NT2/D1 (cell line): ENCODE measurements at places on chromosomes 3 and 15.

DNA sequence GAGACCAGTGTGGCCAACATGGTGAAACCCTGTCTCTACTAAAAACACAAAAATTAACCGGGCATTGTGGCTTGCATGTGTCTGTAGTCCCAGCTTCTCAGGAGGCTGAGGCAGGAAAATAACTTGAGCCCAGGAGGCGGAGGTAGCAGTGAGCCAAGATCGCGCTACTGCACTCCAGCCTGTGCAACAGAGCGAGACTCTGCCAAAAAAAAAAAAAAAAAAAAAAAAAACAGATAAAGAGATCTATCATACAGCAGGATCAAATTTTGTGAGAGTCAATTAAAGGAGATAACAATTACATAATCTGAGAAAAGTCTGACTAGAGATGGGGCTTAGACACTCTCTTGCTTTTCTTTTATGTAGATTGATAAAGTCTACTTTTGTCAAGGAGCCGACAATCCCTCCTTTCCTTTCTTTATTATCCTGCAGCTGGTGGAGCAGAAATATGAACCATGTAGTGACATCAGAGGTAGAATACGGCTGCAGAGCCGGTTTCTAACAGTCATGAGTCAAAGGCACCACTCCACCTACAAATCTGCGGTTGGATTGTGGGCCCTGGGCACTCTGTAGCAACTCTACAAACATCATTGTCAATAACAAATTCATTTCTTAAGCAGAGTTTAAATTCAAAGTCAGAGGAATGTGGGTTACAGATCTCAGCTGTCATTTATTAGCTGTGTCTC, 9.0 kb downstream of the C2CD4A start:
- DNase-seq, result no peak

GRCh38 chr3:143119009-143119914, at the start of gene CHST2:
TSS of gene CHST2 (plus strand) at chr3:143119771. CDS start at chr3:143120817, 1,046 bp downstream.
- DNase-seq, result peak; percentile 83

DNA sequence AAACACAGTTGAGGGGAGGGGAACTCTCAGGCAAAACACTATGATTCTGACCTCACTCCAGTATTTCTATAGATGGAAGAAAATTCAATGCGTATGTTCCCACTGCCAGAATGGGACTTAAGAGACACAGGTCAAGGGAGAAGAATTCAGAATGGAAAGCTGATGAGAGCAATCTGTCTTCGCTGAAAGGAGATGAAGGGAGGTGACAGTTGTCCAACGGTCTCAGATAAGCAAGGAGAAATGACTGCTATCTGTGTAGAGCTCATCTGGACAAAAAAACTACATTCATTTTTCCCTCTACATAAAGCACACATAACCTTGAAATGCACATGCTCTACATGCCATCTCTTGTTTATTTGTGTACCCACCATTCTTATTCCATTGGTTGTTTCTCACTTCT, 405.1 kb downstream of the LSAMP start:
- DNase-seq, result no peak

DNA sequence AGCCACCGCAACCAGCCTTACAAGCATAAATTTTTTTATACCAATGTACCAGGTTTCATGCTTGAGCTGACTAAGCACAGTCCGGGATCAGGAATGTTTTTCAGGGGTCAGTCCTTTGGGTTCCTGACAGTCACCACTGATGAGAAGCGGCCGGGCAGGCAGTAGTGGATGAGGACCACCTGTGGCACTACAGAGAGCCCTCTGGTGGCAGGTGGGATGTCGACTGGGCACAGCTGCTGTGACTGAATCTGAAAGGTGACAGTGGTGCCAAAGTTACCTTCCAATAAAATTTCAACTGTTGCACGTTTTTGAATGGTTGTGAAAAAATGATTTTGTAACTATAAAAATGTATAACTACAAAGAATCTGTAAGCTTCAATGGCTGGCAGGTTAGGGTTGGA, 34.0 kb downstream of the TPRA1 start:
- no peak for DNase-seq

DNA sequence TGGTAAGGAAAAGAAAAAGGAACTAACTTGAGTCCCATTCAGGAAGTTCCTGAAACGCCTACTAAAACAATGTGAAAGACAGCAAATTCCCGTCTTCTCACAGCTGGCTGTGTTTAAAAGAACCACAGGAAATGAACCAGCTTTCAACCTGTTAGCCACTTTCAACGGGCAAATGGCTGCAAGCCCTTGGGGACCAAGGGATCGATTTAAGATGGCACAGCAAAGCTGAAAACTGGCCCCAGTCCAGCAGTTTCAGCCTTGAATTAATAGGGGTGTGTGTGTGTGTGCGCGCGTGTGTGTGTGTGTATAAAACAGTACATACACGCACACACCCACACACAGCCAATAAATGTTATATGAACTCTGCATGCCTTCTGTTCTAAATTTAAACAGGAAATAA, 168.7 kb upstream of the TMCO5A start:
- no peak for DNase-seq

DNA sequence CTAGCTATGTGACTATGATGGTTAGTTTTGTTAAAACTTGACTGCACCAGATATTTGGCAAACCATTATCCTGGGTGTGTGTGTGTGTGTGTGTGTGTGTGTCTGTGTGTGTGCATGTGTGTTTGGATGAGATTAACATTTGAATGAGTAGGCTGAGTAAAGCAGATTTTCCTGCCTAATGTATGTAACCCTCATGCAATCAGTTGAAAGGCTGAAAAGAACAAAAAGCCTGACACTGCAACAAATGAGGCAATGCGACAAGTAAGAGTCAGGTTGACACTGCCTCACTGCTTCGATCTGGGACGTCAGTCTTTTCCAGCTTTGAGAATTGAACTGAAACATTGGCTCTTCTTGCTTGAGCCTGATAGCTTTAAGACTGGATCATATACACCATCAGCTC, 643.0 kb downstream of the NAALADL2 start:
- no peak for DNase-seq

DNA sequence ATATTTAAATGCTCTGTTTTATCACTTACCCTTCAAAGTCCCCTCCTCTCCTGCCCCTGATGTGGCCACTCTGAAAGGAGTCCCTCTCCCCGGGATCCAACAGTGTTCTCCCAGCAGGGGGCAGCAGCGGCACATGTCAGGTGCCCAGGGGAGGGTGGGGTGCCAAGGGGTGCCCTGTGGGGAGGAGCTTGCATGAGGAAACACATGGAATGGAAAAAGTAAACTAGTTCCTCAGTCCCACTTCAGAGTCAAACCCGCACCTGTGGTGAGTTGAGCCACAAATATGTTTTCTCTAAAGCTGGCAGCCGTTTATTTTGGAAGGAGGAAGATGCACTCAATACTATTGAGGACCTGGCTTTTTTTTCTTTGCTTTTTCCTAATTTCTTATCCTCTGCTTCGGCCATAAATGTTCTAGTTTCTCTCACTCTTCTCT, 30.1 kb upstream of the NRROS start:
- DNase-seq, result peak; percentile 77

GRCh38 chr15:45540531-45540930, 18.0 kb upstream of the SLC30A4 start:
- DNase-seq, result no peak

DNA sequence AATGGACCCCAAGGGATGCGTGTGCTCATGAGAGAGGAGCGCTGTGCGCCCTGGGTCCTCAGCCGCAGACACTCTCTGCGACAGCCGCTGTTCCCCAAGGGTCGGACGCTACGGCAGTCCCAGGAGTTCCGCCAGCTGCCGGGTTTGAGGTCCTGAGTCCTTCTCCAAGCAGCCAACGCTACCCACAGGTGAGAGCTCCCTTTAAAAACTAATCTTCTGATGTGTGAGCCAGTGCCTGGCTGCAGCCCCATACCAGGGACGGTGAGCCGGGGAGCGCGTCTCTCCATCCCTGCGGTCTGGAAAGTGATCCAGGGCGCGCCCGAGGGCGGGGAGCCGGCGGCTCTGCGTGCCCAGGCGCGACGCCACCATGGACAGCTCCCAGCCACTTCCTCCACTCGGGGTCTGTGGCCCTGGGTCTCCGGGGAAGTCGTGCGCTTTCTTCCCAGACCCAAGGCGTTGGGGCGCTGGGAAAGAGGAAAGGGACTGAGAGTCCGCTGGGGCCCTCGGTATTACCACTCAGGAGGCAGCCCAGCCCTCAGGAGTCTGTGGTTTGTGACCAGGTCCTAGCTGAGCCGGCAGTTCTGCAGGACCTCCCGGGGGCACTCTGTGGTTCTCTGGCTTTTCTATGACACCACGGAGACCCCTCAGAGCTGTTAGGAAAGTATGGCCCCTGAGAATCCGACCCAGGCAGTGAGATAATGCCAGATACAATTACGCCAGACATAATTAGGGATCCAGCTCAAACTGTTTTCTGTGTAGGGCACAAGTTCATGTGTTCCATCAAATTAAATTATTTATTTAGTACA, 1.4 kb downstream of the CEMIP start:
- DNase-seq, result peak; percentile 63

DNA sequence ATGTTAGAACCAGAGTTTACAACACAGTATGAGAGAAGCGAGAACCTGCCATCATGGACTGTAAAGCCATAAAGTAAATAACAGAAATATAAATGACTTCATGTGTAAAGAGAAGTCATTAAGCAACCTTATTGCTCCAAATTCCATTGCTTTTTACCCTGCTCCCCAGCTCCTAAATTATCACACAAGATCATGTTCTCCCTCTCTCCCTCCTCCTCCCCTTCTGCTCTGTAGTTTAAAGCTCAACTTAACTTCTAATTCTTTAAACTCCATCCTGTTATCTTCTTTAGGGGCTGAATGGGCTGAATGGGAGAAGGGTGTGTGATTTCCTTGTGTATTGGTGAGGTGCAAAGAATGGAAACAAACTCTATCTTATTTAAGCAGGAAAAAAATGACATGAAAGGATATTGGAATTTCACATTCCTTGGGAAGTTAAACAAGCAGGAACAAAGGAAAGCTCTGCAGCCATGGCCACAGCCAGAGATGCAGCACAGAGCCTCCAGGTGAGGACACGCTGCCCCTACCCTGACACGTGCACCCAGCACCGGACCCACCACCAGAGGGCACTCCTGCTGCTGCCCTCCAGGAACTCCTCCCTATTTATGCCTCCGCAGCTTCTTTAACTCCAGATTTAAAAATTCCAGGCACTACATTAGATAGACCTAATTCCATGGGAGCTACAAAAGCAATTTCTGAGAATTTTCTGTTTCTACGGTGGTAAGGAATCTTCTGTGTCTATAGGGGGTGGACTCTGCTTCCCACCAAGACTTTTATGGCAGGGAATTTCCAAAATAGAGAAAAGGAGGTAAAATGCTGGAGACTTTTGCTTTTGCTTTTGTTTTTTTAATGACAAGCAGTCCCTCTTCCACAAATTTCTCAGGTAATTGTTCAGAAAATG, 76.9 kb upstream of the ABI3BP start:
- peak; percentile 57 for DNase-seq

- no peak for DNase-seq
Observed at GRCh38 chr15:50095938-50096821, 22.9 kb downstream of the ATP8B4 start.

DNA sequence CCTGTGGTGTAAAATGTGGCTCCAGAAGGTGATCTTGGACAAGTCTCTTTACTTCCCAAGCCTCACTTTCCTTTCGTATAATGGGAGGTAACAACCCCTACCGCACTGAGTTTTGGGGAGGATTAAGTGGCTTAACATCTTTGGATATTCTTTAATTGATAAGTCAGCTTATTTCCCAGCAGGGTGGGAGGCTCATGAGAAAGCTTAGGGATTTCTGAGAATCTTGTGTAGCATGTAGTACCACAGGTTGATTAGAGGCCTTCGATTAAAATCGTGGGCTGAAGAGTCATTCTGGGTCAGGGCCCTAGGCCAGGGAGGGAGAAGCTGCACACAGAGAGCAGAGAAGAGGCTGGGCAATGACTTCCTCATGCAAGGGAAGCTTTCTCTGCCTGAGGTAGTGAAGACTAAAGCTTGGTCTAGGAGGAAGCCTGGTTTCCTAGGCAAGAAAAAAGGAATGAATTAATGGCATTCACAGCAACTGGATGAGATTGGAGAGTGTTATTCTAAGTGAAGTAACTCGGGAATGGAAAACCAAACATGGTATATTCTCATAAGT, 1.5 kb upstream of the NMNAT3 start:
- DNase-seq, result no peak
